HuH-7.5 (cell line): ENCODE measurements at places on chromosomes 7 and 10.

DNA sequence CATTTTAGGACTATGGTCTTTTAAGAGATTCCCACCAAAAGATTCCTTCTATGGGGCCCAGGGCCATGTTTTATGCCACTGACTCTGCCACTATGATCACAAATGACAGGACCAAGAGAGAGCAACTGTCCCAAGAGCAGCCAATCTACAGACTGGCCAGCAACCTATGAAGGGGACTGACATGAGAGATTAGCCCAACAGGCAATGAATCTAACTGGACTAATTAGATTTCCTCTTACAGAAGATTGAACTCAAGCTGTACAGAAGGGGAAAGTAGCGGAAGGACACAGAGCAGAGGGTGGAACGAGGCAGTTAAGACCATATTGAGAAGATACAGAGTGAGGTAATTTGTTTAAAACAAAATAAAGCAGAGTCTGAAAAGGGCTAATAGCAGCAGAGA is 25.8 kb downstream of the ZNF800 start:
- no peak for DNase-seq

DNA sequence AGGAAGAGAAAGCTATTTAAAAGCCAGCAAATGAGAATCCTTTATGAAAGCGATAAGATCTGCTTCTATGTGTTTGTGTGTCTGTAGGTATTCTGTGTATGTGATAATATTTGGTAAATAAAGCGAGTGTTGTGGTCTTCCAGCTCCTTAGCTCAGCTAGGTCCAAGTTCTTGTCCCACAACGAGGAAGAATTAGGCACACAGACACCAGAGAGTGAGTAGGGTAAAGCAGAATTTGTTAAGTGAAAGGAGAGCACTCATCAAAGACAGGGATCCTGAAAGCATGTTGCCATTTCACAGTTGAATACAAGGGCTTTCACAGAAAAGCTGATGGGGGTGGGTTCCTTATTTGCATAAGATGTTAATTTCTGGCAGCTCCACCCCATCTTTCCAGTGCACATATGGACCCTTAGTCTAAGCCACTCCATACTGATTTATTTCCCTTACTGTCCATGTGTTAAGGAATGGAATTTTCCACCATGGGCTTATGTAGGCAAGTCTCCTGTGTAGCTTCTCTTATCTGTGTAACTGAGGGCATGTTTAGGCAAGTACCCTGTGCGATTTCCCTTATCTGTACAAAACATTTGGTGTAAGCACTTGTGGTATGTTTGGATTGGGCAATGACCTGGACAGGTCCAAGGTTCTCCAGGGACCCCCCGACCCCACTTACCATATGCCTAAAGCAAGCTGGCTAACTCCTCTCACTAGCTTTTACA is 165.9 kb upstream of the VIPR2 start:
- DNase-seq: no peak

DNA sequence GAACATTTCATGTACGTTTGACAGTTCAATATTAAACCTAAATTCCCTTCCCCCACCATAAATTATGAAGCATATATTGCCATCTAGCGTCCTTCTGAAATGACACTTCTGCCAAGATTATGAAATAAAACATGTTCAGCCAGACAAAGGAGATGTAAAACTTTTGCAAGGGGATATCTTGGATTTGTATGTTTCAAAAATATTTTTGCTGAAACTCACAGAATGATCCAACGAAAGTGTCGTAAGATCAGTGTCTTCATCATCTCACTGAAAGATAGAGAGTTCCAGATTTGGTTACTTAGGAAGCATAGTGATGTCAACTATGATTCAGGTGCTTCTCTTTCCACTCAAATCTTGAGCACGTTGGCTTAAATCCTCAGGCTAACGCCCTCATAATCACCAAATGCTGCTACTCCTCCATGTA is 904.3 kb downstream of the XPNPEP1 start:
- DNase-seq: no peak

- no peak for DNase-seq
These were observed 37.0 kb upstream of the MXI1 start for GRCh38 chr10:110170142-110170971.

GRCh38 chr7:114086537-114086913 is 167.7 kb upstream of the PPP1R3A start:
- DNase-seq: peak; percentile 47

- DNase-seq: no peak
These were observed 89.7 kb upstream of the RPA3 start for GRCh38 chr7:7808156-7808555.

- no peak for DNase-seq
These were observed 128.5 kb upstream of the PRR15 start for GRCh38 chr7:29435167-29435566.

DNA sequence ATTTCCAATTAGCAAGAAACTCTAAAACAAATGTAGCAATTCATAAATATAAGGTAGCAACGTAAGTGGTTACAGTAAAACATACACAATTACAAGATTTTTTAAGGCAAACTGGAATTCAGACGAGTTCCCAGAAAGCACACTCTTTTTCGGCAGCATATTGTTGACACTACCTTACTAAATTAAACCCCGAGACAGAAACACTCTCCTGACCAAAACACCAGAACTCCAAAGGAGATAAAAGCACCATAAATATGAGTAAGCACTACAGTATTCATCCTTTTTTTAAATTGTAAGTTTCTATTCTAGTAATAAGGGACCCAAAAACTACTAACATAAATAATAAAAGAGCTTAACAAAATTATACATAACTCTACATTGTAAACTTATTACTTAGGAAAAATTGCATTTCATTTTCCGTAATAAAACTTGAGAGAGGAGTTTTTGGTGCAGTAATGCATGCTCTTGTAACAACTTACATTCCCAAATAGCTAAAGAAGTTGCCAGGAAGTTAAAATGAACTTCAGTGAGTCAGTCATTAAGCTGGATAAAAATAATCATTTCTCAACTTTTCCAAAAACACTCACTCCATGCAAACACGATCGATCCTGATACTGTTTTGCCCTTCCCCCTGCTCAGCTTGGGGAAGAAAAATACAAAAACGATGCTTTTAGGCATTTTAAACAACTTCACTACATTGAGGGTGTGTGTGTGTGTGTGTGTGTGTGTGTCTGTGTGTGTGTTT is 2.0 kb downstream of the PIP4K2A start:
- DNase-seq: no peak

DNA sequence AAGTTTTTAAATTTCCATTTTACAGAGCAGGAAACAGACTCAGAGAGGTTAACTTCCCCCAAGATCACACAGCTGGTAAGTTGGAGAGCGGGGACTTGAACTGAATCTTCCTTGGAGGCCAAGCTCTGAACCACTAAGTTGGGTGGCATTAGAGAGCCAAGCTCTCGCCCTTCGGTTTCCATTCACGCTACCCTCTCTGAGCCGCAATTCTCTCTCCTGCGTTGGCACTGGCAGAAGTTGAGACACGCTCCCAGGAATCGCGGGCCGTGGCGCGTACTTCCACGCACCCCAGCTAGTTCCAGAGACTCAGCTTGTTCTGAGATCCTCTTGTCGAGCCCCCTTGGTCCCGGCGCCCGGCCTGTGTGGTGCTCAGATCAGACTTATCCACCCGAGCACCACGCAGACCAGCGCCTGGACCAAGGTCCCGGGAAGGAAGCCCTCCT is 29.3 kb upstream of the VAX1 start:
- no peak for DNase-seq

DNA sequence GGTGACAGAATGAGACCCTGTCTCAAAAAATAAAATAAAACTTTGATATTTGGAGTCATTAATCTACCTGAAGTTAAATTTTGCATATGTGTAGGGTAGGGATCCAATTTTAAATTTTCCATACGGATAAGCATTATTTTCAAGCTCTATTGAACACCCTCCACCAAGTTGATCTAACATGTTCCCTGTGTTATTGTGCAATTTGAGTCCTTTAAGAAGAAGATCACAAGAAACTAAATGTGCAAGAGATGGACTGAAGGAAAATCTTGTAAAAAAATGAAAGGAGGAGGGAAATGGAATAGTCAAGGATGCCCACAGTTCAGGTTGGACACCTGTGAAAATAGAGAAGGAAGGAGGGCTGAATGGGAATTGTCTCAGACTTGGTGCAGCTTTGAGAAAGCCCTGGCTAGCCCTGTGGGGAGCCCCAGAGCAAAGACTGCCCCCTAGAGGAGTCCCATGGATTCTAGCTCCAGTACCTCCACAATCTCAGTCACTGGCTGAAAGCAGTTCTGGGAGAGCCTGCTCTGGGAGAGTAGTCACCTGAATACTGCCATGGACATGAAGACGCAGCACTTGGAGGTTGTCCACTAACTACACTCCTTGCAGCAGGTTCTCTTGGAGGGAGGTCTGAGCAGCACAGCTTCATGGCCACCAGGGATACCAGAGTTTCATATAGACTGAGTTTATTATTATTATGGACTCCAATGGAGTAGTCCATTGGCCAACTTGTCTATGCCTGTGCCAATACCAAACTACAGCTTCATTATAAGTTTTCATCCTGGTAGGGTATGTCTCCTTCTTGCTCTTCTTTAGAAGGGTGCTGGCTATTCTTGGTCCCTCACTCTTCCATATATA is 5.7 kb upstream of the TIAL1 start:
- DNase-seq: no peak

DNA sequence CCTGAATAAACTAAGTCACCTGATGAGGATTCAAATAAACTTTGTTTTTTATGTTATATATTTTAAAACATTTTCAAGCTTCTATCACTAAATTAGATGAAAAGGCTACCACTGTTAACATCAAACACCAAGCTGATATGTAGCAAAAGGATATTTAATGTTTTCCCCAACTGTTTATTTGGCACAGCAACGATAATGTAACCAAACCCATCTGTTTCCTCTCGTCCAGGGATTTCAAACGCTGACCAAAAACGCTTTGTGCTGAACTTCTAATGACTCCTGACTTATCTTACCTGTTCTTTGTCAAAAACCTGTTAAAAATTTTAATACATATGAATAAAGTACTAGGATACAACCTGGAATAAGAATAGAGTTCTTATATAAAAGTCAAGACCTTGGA is 30.5 kb downstream of the DCLRE1A start:
- no peak for DNase-seq

DNA sequence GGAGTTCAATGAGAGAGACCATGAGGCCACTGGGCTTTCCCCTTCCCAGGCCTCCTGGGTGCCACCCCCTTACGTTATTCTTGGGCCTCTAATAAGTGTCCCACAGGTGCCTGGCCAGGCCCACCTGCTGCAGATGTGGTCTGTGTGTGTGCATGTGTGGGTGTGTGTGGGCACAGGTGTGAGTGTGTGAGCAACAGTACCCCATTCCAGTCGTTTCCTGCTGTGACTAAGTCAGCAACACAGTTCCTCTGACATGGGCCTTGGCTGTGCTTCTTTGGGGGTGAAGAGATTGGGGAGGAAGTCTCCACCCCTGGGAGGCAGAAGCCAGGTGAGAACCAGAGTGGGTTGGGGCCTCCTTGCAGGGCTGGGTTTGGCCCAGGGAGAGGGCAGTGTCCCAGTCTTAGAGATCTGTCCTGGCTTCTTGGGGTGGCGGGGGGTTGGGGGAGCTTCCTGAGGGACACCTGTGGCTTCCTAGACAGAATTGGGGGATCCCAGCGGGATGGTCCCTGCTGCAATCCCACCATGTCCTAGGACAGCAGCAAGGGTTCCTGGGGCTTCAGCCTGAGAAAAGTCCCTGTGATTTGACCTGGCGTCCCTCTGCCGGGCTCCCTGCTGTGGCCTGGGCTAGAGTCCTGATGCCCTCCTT is 4.1 kb upstream of the PILRB start:
- no peak for DNase-seq

DNA sequence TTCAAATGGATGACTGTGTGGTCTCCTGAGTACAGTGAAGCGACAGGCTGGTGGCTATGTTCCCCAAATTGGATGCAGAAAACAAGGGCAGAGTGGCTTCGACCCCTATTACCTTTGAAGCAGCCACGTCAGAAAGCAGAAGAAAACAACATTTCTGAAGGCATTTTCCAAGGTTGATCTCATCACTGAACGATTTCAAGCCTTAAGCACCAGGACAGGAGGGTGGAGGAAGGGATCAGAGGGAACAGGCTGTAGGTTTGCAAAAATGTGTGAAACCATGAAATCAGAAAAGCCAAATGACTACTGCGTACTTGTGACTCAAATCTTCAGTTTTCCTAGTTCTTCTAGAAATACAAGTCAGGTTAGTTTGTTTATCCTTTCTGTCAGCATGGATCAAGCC is 181.0 kb upstream of the TMEM106B start:
- no peak for DNase-seq

DNA sequence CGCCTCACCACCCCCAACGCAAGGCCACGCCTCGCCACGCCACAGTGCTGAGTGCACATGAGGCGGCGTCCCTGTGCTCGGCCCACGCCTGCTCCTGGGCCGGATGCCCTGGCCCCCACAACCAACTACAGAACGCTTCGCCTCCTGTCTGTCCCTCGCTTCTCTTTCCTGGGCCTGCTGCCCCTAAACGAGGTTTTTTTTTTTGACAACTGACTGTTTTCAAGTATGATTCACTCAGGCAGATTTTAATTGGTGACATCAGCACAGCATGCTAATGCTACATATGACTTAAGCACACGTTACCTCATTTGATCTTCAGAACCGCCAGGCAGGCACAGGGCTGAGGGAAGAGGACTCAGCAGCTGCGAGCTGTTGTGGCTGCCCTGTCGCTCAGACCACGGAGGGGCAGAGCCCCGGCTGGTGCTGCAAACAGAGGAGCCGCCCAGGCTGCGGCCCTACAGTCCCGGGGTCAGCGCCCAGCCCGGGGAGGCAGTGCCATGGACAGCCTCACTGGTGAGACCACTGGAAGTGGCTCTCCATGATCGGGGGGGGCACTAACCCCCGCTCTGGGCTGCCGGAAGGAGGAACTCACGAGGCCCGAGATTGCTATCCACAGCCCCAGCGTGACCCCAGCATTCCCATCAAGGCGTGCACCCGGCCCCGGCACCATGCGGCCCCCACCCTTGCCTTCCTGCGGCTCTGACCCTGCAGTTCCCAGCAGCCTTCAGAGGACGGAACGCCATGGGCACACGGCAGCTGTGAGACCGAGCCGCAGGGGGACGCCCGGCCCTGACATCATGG is 212.8 kb downstream of the MAD1L1 start:
- no peak for DNase-seq

GRCh38 chr7:78514634-78515033 is 716.1 kb downstream of the PHTF2 start:
- DNase-seq: no peak

DNA sequence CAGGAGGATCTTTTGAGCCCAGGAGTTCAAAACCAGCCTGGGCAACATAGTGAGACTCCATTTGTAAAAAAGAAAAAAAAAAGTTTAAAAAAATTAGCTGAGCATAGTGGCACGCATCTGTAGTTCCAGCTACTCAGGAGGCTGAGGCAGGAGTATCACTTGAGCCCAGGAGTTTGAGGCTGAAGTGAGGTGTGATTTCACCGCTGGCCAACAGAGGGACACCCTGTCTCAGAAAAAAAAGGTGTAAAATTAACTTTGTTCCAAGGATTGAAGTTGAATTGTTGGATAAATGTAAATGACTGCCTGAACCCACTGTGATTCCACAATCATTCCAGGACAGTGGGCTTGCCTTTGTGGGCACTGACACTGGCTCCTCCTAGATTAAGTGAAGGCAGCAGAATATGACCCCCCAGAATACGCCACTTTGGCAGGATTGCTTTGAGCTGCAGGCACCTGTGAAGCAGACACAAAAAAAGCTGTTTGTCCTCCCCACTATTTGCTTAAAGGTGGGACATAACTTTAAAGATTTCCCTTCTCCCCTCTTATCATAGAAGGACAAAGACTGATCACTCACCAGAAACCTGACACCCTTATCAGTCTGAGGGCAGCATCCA is 57.2 kb upstream of the FOXI2 start:
- DNase-seq: no peak

GRCh38 chr7:27116031-27116961 is 13.8 kb upstream of the HOXA2 start:
- no peak for DNase-seq
